ENCODE measurements at places on chromosomes 12 and 14.
A peak's percentile ranks its signal among the peaks of the same experiment; 100 is the strongest.

- no peak for ATAC-seq
Measured at GRCh38 chr12:121571920-121572319, 8.9 kb downstream of the KDM2B start.

- no peak for ATAC-seq
Measured at GRCh38 chr14:38887696-38888095, 215.3 kb downstream of the SEC23A start.

GRCh38 chr14:94797887-94798286, 28.0 kb upstream of the GSC start:
- ATAC-seq = no peak

DNA sequence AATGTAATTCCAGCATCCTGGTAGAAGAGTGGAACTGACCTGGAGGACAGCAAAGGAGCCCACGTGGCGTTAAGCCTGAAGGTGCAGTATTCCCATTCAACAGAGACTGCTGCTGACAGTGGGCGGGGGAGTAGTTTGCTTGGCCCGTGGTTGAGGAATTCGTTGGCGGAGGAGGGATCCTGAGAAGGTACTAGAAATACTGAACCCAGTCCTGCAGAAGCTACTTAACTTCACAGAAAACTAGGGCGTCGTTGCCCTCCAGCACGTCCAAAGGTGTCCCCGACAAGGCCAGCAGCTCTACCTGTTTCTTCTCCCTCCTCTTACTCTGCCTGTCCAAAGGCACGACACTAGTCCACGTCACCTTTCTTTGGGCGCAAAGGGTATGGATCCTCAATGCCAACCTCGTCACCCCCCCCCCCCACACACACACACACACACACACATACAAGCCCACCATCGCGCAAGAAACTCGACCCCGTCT, 303 bp downstream of the PUS7L start:
- peak; percentile 10 for ATAC-seq

- ATAC-seq = peak; percentile 92
Measured at GRCh38 chr14:91835920-91836843, 31.2 kb downstream of the TC2N start.

GRCh38 chr12:121530600-121531355, 50.0 kb downstream of the KDM2B start:
- peak; percentile 59 for ATAC-seq

DNA sequence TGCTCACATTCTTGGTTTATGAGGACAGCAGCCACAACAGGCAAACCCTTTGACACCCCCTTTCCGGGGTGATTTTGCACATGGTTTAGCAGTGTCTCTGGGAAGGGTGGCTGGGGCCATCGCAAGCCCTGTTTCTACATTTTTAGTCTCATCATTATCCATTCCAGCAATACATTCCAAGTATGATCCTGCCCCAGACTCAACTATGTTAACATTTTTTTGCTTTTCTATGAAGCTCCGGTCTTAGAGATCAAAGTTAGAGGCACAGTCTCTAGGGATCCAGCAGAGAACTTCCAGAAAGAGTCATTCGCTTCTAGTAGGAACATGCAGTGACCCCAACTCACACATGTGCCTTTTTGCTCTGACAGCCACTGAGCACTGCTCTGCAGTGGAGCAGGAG, 130.9 kb downstream of the TBX5 start:
- ATAC-seq = no peak

- peak; percentile 98 for ATAC-seq
Measured at GRCh38 chr12:123106640-123107359, 44.1 kb downstream of the PITPNM2 start.

- ATAC-seq = no peak
Measured at GRCh38 chr12:47297993-47298392, 218.2 kb upstream of the AMIGO2 start.

DNA sequence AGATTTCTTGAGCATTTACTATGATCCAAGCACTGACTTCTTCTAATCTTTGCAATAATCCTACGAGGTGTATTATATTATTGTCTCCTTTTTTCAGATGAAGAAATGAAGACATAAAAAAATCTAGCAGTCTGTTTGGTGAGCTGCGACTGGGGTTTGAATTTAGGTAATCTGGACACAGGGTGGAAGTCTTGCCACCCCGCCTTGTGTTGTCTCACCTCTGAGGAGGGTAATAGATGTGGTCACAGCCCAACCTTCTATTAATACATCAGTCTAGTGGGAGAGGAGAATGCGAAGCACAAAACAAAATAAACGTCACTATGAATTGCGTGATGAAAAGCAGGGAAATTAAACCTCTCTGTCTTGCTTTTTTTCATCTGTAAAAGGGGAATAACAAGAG, 993.9 kb downstream of the VRK1 start:
- ATAC-seq = no peak

GRCh38 chr12:84862186-84862585, 50.4 kb downstream of the SLC6A15 start:
- no peak for ATAC-seq

GRCh38 chr14:70082394-70082793, 106.4 kb downstream of the SLC8A3 start:
- no peak for ATAC-seq

- ATAC-seq = no peak
Measured at GRCh38 chr12:126389220-126389841, 1324.1 kb downstream of the AACS start.

- ATAC-seq = no peak
Measured at GRCh38 chr12:47188576-47189441, 109.0 kb upstream of the AMIGO2 start.

- ATAC-seq = no peak
Measured at GRCh38 chr12:100699209-100699608, 95.4 kb upstream of the ANO4 start.
